ENCODE measurements at places on chromosomes 11 and 22.

DNA sequence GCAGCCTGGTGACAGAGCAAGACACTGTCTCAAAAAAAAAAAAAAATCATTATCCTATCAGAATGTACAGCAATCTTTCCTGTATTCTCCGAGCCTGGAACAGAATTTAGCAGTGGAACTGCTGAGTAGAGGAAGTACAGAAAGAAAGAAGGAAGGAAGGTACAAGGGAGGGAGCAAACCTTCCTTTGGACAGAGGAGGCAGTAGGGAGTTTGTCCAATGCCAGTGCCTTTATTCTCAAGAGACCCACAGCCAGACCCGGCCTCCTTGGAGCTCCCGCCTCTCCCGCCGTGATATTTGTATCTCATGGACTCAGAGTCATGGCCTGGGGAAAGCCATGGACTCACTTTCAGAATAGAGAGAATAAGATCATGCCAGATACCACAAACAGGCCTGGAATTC, 37.7 kb upstream of the LRRC55 start:
- DNase-seq = no peak

GRCh38 chr11:79363256-79363655, 77.6 kb downstream of the TENM4 start:
- DNase-seq = no peak

DNA sequence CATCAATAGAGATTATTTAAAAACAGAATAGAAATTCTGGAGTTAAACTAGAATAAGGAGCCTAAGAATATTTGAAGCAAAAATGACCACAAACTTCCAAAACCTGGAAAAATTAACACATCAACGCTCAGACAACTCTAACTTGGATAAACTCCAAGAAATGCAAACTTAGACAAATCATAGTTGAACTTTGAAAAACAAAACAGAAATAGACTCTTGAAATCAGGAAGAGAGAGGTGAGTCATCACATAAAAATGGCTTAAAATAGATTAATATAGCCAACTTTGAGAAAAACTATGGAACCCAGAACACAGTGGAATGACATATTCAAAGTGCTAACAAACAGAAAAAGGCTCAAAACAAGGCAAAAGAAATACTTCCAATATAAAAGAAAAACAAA, 974.2 kb downstream of the JRKL start:
- DNase-seq = no peak

DNA sequence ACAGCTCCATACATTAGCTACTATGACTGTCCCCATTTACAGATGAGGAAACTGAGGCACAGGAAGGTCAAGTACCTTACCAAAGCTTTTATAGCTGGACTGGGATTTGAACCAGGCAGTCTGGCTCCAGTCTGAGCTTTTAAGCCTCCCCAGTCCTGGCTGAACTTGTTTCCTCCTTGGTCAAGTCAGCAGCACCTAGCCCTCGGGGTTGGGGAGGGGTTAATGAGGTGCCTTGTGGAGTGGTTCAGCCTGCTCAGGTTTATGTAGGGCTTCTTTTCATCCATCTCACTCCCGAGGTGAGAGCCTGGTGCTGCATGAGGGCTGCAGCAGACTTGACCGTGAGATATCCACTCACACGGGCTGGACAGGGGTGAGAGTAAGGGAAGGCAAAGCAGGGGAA, 36.7 kb upstream of the GCAT start:
- no peak for DNase-seq

GRCh38 chr22:23034621-23035556, 35.4 kb upstream of the GNAZ start:
- DNase-seq = no peak

- no peak for DNase-seq
These were observed 20.2 kb downstream of the OTUB1 start for GRCh38 chr11:64006398-64006797.

GRCh38 chr11:36354221-36355003, 58.3 kb downstream of the PRR5L start:
- DNase-seq = peak; percentile 94
